Activated naive CD8-positive, alpha-beta T cell treated with anti-CD3 and anti-CD28 coated beads for 36 hours (primary cell): ENCODE measurements at places on chromosomes 12 and 14. TPM values are rescaled to one million over a fixed set of nuclear protein-coding genes. Genes with fewer than 3 reads are reported as not detected.

SCNN1A gene
- 2.7 TPM for total RNA-seq

OR4E2 gene
- total RNA-seq, result not detected

EGLN3 gene
- 1.7 TPM for total RNA-seq

METAP2 gene
- total RNA-seq, result 168 TPM

GAS2L3 gene
- total RNA-seq, result 1.5 TPM

- no peak overlapping the region for H3K4me3 ChIP-seq
- H3K27ac ChIP-seq, result no peak overlapping the region
- no peak for DNase-seq
- H3K27me3 ChIP-seq, result no peaks in the 10 kb centered on the region
These were observed 25.6 kb downstream of the ATXN2 start for GRCh38 chr12:111573476-111573875.

DNA sequence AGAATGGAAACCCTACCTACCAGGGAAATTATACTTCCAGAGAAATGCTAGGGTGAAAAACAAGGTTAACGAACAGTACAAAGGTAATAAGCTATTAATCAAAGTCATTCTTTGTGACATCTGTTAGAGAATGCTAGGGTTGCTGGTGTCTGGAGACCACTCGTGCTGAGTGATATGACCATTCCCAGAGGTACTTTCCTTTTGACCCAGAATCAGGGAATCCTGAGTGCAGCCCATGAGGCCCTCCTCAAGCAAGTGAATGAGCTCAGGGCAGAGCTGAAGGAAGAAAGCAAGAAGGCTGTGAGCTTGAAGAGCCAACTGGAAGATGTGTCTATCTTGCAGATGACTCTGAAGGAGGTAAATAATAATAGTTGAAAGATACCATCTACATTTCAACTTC lies 31.7 kb downstream of the RPGRIP1 start:
- H3K27me3 ChIP-seq, result no peaks in the 10 kb centered on the region
- no peak overlapping the region for H3K4me3 ChIP-seq
- no peak for DNase-seq
- peaks cover 1% of the 10 kb centered on the region for H3K36me3 ChIP-seq
- peaks cover 20% of the 10 kb centered on the region for H3K4me1 ChIP-seq
- no peak overlapping the region for H3K27ac ChIP-seq

GRCh38 chr14:105247026-105247425 lies 1.3 kb upstream of the BTBD6 start:
- peaks cover 9% of the 10 kb centered on the region for H3K36me3 ChIP-seq
- H3K4me1 ChIP-seq, result peaks cover 31% of the 10 kb centered on the region
- DNase-seq, result no peak
- no peak overlapping the region for H3K27ac ChIP-seq
- H3K27me3 ChIP-seq, result no peaks in the 10 kb centered on the region

DNA sequence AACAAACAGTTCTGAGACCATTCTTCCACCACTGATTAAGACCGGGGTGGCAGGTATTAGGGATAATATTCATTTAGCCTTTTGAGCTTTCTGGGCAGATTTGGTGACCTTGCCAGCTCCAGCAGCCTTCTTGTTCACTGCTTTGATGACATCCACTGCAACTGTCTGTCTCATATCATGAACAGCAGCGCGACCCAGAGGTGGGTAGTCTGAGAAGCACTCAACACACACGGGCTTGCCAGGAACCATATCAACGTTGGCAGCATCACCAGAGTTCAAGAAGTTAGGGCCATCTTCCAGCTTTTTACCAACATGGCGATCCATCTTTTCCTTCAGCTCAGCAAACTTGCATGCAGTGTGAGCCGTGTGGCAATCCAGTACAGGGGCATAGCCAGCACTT lies 16.9 kb downstream of the AEBP2 start:
- DNase-seq, result no peak
- H3K36me3 ChIP-seq, result peaks cover 51% of the 10 kb centered on the region
- no peak overlapping the region for H3K27ac ChIP-seq
- no peak overlapping the region for H3K4me3 ChIP-seq

DNA sequence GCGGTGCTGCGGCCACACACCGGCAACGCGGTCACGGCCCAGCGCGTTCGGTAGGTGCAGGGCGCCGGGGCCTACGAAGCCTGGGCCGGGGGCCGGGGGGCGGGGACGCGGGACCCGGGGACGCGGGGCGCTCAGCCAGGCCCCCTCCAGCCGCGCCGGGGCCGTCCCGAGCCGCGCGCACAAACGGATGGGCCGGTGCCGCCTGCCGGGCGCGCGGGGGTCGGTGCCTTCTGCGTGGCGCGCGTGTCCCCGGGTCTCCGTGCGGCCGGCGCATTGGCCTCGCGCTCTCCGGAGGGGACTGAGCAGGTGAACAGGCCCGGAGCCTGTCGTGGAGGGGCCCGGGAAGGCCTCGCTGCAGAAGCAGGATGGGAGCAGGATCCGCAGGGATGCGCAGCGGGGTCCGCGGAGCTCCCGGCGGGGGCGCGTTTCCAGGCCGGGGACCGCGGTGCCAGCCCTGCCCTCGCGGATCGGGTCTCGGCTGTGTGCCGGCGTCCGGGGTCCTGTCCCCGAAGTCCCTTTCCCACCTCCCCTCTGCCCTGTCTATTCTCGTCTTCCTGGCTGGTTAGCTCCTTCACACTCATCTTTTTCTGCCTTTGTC lies 421 bp downstream of the GLT1D1 start:
- peaks cover 32% of the 10 kb centered on the region for H3K27me3 ChIP-seq
- H3K36me3 ChIP-seq, result no peaks in the 10 kb centered on the region
- DNase-seq, result no peak
- H3K4me1 ChIP-seq, result no peaks in the 10 kb centered on the region

- DNase-seq, result no peak
- no peaks in the 10 kb centered on the region for H3K36me3 ChIP-seq
- no peak overlapping the region for H3K4me3 ChIP-seq
- no peaks in the 10 kb centered on the region for H3K4me1 ChIP-seq
- H3K27ac ChIP-seq, result no peak overlapping the region
- H3K27me3 ChIP-seq, result no peaks in the 10 kb centered on the region
These were observed 75.8 kb upstream of the SOX5 start for GRCh38 chr12:24025153-24025798.
